Ecto neural progenitor cell (in vitro differentiated cells): ENCODE measurements at places on chromosomes 13 and 19.

DNA sequence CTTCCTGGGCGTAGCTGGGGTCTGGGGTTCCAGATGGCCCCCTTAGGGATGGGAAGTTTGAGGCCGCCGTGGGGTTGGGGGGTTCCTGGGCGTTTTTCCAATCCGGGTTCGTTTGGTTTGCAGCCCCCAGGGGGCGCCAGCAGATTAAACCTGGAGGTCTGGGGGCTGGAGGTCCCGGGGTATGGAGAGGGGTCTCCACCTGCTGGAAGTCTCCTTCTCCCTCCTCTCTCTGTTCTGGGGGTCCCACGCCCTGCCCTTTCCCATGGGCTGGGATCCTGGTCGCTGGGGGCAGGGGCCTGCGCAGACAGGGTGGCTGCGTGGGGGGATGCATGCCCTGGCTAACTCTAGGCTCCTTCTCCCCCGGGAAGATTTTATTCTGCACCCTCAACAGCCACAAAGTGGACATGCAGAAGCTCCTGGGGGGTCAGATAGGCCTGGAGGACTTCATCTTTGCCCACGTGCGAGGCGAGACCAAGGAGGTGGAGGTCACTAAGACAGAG lies 899 bp downstream of the GIPC3 start:
- peak; percentile 73 for DNase-seq

GRCh38 chr13:108681986-108682575 lies 52.7 kb downstream of the MYO16 start:
- no peak for DNase-seq

- no peak for DNase-seq
These were observed 2.3 kb downstream of the ZSCAN5A start for GRCh38 chr19:56312342-56312741.

GRCh38 chr13:34591900-34592529 lies 350.1 kb upstream of the NBEA start:
- DNase-seq = no peak

GRCh38 chr13:105441051-105441750 lies 1094.3 kb downstream of the EFNB2 start:
- no peak for DNase-seq

- peak; percentile 73 for DNase-seq
These were observed 468 bp downstream of the STX10 start for GRCh38 chr19:13149628-13150186.

DNA sequence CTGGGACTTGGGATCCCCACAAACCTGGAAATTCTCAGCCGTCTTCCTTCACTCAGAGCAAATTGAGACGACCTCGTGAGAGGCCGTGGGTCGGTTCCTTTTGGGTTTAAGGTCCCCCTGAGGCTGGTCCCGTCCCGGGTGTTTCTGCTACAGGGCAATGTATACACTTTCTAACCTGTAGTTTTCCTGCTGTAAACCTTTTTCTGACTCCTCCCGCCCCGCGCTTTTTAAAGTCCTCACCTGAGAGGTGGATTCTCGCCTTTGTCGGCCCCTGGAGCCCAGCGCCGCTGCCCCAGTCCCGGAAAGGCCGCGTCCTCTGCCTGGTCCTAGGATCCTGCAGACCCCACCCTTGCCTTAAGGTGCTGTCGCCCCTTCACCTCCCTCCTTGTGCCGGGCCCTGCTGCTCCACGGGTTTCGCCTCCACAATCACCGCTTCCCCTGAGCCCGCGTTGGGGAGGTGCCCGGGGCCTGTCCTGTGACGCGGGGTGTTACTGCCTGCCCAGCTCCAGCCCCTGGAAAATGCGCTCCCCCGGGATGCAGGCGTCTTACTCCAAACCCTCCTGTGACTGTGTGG lies 391 bp downstream of the ZNF761 start:
- peak; percentile 58 for DNase-seq

DNA sequence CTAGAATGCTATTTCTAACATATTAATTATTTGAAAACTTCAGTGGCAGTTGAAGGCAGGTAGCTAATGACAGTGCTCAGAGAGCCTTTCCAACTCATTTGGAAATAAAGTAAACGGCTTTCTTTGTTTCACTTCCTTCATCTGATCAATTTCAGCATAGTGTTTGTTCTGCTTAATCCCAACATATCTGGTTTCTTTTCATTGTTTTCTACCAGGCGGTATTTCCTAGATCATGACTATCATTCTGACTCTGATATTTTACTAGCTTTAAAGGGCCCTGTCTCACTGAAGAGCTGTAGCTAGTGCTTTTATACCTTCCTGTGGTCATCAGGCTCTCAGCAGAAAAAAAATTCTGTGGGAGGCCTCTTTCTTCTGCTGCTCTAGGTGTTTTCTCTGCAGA lies 178.6 kb downstream of the RBM26 start:
- no peak for DNase-seq

GRCh38 chr13:65314008-65314407 lies 1916.1 kb downstream of the PCDH9 start:
- DNase-seq = no peak

GRCh38 chr19:56149656-56150038 lies 8.6 kb downstream of the ZNF444 start:
- DNase-seq = no peak

DNA sequence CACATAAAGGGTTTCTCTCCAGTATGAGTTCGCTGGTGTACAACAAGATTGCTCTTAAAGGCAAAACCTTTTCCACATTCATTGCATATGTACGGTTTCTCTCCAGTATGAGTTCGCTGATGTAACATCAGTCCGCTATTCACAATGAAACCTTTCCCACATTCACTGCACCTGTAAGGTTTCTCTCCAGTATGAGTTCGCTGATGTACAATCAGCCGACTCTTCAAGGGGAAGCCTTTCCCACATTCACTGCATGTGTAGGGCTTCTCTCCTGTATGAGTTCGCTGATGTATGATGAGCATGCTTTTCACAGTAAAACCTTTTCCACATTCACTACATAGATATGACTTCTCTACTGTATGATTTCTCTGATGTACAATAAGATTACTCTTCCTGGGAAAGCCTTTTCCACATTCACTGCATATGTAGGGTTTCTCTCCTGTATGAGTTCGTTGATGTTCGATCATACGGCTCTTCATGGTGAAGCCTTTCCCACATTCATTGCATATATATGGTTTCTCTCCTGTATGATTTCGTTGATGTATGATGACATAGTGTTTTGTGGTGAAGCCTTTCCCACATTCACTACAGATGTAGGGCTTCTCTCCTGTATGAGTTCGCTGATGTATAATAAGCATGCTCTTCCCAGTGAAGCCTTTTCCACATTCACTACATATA lies 6.0 kb upstream of the ZNF614 start:
- DNase-seq = no peak

DNA sequence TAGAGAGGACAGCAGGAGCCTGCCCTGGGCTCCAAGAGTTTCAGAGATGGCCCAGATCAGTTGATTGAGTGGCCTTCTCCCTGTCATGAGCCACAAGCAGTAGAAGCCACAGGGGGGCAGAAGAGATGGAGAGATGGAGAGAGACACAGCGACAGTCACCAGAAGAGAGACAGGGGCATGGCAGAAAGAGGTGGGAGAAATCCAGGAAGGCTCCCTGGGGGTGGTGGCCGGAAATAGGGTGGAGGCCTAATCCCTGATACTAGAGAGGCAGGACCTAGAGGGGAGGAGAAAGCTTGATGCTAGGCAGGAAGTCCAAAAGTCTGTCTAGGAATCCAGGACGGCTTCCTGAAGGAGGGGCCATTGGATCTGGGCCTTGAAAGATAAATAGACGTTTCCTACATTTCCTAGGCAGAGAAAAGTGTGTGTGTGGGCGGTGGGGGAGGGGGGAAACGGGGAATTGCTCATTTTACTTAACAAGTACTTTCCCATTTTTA lies 9.6 kb upstream of the TPM4 start:
- no peak for DNase-seq

DNA sequence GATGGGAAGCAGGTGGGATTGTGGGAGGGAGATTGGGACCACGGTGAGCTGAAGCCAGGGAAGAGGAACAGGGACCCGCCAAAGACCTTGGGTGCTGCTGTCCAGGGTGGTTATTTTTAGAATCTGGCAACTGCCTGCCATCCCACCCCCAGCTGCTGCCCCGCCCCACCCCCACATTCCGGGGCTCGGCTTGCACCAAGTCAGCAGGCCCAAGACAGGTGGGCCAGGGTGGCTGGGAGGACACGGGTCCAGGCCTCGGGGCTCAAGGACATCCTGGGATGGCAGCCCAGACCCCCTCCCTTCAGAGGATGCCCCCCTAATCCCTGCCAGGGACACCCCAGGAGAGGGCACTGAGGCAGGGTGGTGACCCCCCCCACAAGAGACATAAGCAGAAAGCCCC lies 827 bp downstream of the CKM start:
- DNase-seq = no peak

- no peak for DNase-seq
These were observed 84.1 kb upstream of the KLF12 start for GRCh38 chr13:74218291-74218690.

DNA sequence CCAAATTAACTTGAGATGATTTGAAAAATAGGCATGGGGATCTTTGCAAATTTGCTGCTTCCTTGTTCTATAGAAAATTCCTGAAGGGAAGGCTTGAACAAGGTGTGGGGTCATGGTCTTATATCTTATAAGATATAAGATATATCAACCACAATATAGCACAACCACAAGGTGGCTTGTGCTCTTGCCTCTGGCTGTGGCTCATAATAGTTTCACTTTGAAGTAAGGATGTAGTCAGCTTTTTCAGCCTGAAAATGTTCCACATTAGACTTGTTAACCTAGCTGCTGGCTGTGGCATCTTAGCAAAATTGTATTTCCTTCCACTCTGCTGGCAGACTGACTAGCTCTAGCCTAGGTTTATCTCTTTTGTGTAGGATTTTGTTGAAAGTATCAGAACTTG lies 169.7 kb downstream of the KLF5 start:
- no peak for DNase-seq

DNA sequence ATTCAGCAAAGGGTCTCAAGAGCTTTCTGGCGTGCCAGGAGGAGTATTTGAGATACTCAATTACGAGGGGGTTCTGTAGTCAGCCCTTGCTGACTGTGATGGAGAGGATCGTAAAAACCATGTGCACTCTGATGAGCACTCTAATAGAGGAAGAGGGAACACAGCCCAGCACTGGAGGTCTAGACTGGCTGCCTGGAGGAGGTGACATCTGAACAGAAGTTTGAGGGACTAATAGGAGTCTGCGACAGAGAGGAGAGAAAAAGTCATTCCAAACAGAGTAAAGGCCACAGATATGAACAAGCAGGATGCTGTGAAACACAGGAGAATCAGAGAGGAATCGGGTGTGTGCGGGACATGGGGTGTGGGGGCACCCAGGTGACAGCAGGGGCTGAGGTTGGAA lies 79.4 kb downstream of the DPF1 start:
- no peak for DNase-seq

GRCh38 chr13:77729502-77730221 lies 32.2 kb downstream of the SLAIN1 start:
- no peak for DNase-seq

- no peak for DNase-seq
These were observed 115.6 kb downstream of the SLC7A1 start for GRCh38 chr13:29479716-29480492.

DNA sequence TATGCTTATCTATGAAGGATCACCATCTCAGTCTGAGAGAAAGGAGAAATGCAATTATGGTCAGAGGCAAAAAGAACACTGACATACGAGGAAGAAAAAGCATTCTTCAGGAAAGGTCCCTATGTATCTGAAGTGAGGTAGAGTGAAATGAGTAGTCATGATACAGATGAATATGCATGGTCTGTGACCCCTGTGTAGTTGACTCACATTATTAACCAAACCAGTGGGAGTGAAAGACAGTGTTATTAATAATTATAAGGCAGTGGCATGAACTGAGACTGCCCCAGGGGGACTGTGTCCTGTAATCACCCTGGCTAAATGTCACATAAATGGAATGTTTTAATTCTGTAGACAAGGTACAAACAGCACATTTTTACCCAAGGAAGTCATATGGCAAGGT lies 1320.2 kb upstream of the PCDH9 start:
- no peak for DNase-seq

DNA sequence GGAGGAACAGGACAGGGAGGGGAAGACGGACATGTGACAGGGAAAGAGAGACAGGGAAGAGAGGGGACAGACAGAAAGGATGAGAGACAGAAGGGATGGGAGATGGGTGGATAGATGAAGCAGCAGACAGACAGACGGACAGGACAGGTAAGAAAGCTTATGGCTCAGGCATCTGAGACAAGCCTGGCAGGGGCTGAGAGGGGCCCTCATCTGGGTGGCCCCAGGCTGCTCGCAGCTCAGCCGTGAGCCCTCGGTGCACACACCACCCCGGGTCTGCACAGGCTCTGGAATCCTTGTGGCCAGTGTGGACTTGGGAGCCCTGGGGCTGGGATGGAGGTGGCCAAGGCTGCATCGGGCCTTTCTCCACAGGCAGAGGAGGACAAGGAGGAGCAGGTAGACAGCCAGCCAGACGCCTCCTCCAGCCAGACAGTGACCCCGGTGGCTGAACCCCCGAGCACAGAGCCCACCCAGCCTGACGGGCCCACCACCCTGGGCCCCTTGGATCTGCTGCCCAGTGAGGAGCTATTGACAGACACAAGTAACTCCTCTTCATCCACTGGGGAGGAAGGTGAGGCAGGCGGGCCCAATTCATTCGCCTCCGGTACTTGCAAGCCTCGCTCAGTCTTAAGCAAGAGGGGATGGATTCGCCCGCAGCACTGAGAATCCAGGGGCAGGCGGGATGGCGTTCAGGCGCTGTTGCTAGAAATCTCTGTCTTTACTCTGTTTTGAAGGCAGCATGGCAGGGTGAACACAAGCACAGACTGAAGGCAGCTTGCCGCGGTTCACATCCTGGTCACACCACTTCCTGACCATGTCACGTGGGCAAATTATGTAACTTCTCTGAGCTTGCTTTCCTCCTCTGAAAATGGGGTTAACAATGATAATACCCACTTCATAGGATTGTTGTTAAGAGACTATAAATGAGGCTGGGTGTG lies 14.0 kb downstream of the GRAMD1A start:
- DNase-seq = no peak

- DNase-seq = no peak
These were observed 155.2 kb downstream of the B3GLCT start for GRCh38 chr13:31355001-31355400.

- peak; percentile 79 for DNase-seq
These were observed 608 bp downstream of the MYADM start for GRCh38 chr19:53868091-53868891.

DNA sequence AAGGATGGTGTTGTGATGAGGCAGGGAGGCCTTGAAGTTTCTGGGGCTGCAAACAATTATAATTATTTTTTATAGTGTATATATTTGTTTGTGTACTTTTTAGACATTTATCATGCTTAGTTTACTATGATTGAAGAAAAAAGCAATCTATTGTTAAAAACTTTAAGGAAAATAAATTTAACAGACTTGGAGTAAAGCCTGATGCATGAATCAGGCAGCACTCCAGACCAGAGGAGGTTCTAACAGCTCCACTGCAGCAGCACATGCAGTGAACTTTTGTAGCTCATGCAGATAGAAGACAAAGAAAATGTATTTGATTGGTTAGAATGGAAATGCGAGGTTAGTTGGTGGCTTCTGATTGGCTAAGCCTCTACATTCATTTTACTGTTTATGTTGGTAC lies 36.8 kb upstream of the PABPC3 start:
- no peak for DNase-seq
